Mucosa of descending colon (tissue), 3 donors: ENCODE measurements at places on chromosomes 7 and 10. TPM values are rescaled to one million over a fixed set of nuclear protein-coding genes. Genes with fewer than 3 reads are reported as not detected.

DNA sequence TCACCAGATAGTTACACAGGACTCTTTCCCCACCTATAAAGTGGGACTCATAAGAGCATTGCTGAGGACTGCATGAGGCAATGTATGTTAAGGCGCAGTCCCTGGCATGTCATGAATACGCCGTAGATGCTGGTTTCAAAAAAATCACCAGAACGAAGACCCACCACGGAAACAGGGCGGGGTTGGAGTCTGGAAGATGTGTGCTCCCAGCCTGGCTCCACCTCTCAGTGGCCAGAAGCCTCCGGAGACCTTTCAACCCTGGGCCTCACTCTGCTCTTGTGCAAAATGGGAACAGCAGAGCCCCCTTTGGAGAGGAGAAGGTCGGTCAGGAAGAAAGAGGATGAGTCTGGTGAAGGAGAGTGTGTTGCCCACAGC is 12.4 kb upstream of the ZMIZ1 start:
- DNase-seq = peak; percentile 44

GRCh38 chr10:120578890-120579289 is 121.9 kb downstream of the PLPP4 start:
- no peak for DNase-seq

DNA sequence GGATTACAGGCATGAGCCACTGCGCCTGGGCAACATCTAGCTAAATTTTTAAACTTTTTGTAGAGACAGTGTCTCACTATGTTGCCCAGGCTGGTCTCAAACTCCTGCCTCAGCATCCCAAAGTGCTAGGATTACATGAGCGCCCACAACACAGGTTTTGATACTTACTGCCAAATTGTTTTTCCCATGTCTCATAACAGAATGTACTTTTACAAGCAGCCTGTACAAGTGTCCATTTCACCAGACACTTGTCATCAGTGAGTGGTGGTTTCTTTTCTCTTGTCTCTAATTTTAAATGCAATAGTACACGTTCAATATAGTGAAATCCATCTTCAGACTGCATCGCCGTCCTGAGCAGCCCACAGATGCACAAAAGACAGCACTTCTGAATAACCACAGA is 116.4 kb upstream of the LYZL2 start:
- DNase-seq = no peak

SMC3 gene
- total RNA-seq = 24.1 TPM

FAM13C gene
- total RNA-seq = 18.8 TPM

EPO gene
- not detected for total RNA-seq

LAMB1 gene
- 165 TPM for total RNA-seq
